ENCODE measurements at places on chromosomes 3 and 15.

- DNase-seq: no peak
Measured at GRCh38 chr15:41102854-41103253, 13.2 kb downstream of the INO80 start.

GRCh38 chr3:49362561-49362960 is 4.4 kb upstream of the GPX1 start:
- DNase-seq: no peak

DNA sequence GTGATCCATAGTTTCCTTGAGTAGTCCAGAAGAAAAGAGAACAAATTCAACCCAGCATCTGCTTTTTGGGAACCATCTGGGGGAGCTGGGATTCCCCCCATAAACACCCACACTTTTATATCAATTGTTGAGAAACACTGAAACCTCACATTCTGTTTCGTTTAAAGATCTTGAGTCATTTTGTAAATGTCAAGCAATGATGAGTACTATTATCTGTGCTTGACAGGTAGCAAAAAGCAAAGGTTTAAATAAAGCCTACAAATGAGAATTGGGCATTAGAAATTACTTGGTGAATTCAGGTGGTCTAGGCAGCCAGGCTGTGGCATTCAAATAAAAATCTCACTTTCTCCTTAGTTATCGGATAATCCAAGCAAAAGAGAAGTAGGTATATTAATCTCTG is 75.7 kb downstream of the TMEM266 start:
- no peak for DNase-seq

GRCh38 chr3:9248522-9249271 is 749 bp downstream of the SRGAP3 start:
- DNase-seq: no peak

DNA sequence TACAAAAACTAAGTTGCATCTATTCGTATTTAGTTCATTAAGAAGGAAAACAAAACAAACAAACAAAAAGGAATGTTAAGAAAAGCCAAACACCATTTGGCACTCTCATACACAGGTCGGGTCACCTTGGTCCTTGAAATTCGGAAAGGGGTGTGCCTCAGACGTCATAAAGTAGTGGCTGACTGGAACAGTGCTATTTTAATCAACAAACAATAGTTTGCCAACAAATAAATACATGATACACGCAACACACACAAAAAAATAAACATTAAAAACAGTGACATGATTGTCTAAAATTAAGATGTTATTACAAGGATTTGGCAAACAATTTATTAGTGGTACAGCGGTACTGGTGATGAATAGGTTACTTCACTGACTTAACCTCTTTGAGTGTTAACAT is 579.6 kb downstream of the MECOM start:
- DNase-seq: no peak

DNA sequence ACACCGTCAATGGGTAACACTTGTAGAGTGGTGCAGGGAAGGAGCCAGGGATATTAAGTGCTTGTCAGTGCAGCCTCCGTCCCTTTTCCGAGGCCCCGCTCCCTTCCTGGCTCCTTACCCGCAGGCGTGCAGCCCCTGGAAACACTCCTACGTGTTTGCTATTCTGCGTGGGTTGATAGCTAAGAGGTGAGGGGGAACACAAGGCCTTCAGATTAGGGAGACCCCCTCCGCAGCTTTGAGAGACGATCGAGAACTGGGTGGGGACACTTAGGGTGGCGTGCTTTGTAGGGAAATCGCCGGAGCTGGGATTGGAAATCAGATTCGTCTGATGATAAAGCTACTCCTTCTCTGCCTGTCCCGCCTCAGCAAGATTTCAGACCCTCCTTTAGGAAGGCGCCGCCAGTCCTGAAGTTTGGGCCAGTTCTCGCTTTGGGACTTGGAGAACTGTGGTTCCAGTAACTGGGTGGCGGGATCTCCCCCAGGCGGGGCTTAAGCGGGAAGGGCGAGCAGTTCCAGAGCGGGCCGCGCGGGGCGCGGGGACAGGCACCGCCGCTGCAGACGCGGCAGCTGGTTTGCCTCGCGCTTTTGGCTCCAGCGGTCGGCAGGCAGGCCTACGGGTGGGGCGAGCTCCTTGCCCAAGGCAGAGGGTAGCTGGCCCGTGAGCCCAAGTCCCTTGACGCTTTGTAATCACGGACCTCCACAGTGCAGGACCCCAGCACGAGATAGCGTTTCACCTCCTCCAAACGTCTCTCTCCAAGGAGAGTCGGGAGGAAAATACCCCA is 8.0 kb upstream of the FAM107A start:
- no peak for DNase-seq

- DNase-seq: no peak
Measured at GRCh38 chr3:189981668-189982067, 139.0 kb downstream of the P3H2 start.

DNA sequence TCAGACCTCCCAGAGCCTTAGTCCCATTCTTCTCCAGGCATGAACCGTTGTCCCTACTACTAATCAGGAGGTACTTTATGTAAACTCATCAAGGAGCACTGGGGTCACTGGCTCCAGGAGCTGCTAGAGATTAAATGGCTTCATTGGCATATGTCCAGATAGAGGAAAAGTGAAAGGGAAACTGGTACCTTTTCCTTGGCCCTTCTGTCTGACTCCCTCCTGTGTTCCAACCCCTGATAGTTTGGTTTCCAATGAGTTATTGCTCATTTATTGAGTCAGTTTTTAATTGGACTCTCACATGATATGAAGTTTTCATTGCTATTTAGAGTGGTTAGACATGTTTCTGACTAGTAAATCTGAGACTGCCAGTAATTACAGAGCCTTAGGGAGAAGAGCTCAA is 130.5 kb upstream of the BFSP2 start:
- peak; percentile 91 for DNase-seq

GRCh38 chr3:8652324-8652987 is 7.9 kb upstream of the SSUH2 start:
- DNase-seq: no peak

DNA sequence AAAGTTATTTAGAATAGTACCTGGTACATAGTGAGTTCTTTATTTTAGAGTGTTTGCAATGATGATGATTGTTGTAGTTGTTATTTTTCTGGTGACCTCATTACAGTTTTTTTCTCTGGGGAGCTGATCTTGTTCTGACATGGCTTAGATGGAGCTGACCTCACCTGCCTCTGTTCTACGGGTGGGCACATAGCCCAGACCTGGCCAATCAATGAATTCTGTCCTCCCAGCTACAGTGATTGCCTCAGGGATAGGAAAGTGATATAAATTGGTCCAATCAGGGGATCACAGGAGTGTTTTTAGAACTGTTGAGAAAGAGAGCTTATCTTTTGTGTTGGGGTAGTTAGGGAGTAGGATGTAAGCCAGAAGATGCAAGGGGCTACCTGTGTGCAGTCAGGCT is 3.2 kb upstream of the NANOGP8 start:
- no peak for DNase-seq

GRCh38 chr15:90667073-90667754 is 49.9 kb upstream of the BLM start:
- DNase-seq: no peak

- DNase-seq: no peak
Measured at GRCh38 chr3:143536817-143537535, 311.3 kb downstream of the SLC9A9 start.

DNA sequence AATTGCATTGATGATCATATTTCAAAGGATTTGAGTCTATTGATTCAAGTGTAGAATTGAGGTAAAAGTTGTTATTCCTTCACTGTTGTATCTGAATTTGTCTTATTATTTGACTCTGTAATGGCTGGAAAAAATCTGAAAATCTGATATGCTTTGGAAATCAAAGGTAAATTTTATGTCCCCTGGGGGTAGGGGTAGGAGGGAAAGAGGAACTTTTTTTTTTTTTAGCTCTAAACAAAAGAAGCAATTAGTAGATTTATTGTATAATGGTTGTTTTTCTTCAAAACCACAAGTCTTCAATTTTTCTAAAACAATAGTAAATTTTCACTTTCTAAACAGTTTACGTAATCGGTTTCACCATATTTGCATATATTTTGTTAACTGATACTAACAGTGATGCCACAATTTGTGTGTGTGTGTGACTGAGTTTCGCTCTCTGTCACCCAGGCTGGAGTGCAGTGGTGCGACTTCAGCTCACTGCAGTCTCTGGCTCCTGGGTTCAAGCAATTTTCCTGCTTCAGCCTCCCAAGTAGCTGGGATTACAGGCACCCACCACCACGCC is 91.7 kb upstream of the GOLGA6L4 start:
- no peak for DNase-seq

- no peak for DNase-seq
Measured at GRCh38 chr15:92443381-92443780, 49.7 kb downstream of the ST8SIA2 start.

- no peak for DNase-seq
Measured at GRCh38 chr3:43597961-43598360, 23.9 kb downstream of the ANO10 start.

- DNase-seq: no peak
Measured at GRCh38 chr15:66053991-66054390, 184.7 kb downstream of the RAB11A start.

DNA sequence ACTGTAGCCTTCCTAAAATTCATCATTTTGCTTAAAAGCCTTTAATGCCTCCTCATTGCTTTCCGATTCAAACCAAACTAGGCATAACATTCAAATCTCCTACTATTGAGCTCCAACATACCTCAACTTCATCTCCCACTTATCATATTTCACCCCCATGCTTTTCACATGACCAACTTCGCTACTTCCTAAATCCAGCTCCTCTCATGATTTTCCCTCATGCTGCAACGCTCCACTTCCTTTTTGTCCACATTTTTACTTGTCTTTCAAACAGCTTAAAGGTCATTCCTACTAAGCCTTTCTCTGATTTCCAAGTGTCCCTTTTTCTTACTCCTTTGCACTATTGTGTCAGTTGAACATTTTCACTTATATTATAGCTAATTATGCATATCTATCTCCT is 20.3 kb upstream of the ANXA2 start:
- DNase-seq: no peak

DNA sequence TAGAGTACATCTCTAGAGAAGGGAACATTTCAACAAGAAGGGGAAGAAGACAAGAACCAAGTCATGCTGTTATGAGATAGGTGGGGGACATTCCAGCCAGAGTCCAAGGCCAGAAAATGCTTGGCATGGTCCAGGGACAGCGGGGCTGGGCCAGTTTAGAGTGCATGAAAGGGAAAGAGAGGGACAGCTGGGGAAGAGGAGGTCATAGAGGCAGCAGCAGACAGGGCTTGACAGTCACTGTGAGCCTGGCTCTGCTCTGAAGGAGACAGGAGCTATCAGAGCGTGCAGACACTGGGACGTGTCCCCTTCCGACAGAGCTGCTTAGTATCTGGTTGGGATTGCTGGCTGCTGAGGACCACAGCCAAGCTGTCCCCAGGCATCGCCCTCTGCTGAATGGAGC is 35.7 kb upstream of the PRR20G start:
- DNase-seq: no peak

DNA sequence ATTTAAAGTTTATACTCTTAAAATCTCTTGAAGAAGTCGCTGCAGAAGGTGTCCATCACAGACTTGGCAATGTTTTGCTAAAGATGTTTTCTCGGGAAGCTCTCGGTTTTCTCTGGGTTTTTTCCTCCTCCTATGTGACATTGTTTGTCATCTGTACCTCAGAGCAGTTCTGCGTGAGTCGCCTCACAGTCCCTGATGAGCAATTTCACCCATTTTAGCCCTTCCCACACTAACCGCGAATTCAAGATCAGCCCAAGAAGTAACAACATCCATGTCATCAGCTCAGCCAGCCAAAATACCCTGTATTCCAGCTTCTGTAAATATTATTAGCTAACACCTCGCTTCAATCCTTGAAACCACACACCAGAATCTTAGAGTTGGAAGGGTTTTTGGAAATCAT is 224.3 kb upstream of the SETMAR start:
- DNase-seq: no peak

DNA sequence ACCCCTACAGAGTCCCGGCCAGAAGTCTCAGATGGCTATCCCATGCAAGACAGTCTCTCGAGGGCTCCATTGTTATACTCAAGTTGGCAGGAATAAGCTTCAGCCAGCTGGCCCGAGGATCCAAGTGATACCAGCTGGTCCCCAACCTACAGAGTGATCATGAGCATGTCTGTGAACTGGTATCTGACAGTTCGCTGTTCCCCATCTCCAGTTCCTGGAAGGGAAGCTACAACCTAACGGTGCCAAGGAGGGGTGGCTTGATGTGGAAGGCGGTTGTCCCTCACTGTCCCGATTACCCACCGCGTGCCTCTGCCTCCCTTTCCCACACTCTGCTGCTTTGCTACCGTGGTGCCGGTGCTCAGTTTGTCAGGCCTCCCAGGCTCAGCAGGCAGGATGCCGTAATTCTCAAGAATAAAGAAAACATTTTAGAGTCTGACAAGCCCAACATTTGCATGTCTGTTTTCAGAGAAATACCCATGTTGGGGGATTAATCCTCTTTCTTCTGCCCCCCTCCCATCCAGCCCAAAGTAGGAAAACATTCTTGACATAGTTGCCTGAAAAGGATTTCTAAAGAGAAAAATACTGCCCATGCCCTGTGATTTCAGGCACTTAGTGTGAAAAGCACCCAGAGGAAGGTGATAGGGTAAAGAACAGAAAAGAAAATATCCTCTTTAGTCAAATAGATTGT is 49.4 kb upstream of the HES1 start:
- no peak for DNase-seq

GRCh38 chr3:114428044-114428595 is 134.3 kb downstream of the TIGIT start:
- DNase-seq: no peak

DNA sequence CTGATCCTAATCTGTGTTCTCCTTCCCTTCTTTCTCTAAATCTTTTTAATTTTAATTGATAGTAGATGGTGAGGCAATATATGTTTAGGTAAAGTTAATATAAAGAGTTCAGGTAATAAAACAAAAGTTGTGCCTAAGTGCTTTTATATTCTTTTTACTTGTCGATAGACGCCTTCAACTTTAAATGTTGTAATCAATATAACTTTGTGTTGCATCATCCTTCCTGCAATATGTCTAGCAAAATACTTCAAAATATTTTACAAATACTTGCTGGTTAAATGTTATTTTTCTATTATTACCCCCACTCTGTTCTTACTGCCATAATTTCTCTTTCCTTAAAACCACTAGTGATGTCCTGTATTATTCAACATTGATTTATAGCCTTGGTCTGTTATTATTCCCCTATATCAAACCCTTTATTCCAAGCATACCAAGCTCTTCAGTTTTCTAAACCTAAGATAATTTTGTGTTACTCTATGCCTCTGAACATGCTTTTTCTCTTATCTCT is 92.4 kb downstream of the NAALADL2 start:
- DNase-seq: no peak

DNA sequence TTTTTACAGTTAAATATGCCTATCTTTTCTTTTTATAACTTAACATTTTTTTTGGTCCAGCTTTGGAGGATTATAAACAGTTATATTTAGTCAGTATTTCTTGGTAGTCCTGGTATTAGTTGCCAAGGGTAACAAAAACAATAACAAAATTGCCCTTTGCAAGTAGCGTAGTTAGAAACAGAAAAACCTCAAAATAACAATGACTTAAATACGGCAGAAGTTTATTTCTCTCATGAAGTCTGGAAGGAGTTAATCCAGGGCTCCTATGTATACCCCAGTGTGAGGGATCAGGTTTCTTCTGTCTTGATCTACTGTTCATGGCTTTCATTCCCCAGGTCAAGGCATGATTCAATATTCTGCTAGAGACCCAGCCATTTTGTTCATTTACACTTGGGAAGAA is 14.1 kb upstream of the MYH15 start:
- DNase-seq: no peak

All from NCI-H2029 treated with DMSO at 0.1 percent for 48 hours (cell line).